SW 1271 (cell line): ENCODE measurements at places on chromosomes 1 and 21.

DNA sequence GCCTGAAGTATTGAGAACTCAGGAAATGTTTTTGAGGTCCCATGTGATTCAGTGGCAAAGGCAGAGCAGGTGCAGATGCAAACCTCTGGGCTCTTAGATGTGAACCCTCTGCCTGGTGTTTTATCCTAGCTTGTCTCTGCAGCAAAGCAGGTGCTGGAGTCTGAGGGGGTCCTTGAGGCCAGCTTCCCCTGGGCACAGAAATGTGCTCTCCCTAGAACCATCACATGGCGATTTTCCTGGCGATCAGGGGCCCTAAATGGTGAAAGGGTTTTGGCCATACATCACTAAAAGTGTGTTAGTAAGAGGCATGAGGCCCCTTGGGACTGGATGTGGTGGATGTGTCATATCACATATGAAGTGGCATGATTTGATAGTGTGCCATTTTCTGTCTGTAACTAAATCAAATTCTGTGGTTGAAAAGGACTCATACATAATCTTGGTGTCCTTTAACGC is 144.8 kb downstream of the ST6GALNAC3 start:
- DNase-seq: no peak

DNA sequence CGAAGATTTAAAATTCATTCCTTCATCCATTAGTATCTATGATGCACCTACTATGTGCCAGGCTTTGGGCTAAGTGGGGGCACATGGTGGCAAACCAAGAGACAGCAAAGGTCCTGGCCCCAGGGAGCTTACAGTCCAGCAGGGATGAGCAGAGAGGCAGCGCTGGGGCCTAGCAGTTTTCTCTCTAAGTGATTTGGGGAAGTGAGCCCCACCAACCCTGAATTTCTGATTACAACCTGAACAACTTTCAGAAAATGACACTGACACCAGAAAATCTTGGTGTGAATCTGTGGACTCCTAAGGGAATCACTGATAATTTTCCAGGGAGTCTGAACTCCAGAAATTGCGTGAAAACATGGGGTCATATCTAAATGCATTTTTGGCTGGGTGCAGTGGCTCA is 111.5 kb downstream of the CAPN8 start:
- no peak for DNase-seq

GRCh38 chr21:39313042-39313570 is 326 bp downstream of the BRWD1 start:
- no peak for DNase-seq

- DNase-seq: no peak
These were observed 827 bp downstream of the FMN2 start for GRCh38 chr1:240092301-240093119.

GRCh38 chr1:160109686-160110085 is 5.9 kb upstream of the ATP1A2 start:
- no peak for DNase-seq

DNA sequence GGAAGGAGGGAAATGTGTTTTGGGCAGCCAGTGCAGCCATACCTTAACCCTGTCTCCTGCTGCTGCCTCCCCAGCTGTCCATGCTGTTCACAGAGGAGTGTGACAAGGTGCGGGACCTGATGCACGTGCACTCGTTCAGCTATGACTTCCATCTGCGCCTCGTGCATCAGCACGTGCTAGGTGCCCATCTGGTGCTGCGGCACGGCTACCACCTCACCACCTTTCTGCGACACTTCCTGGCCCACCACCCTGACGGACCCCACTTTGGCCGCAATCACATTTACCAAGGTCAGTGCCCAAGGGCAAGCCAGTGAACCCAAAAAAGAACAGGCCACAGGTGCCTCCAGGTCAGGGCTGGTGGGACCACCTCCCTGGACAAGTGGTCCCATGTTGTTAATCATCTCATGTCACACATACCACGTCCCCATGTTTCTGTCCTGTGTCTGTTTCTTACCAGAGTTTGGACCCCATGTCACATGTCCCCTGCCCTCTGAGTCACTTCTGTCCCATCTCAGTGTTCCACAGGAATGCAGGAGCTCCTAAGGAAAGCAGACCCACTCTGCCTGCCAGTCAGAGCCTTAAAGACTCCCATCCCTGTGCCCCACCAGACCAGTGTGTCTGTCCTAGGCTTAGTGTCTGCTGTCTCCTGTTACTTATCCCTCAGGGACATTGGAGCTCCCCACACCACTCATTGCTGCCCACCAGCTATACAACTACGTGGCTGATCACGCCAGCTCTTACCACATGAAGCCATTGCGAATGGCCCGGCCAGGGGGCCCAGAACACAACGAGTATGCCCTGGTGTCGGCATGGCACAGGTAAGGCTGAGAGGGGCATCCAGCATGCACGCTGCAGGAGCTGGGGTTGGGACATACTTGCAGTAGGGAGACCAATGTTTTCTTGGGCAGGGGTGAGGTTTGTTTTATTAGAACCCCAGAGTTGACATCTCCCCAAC is 6.6 kb downstream of the HYI start:
- no peak for DNase-seq

DNA sequence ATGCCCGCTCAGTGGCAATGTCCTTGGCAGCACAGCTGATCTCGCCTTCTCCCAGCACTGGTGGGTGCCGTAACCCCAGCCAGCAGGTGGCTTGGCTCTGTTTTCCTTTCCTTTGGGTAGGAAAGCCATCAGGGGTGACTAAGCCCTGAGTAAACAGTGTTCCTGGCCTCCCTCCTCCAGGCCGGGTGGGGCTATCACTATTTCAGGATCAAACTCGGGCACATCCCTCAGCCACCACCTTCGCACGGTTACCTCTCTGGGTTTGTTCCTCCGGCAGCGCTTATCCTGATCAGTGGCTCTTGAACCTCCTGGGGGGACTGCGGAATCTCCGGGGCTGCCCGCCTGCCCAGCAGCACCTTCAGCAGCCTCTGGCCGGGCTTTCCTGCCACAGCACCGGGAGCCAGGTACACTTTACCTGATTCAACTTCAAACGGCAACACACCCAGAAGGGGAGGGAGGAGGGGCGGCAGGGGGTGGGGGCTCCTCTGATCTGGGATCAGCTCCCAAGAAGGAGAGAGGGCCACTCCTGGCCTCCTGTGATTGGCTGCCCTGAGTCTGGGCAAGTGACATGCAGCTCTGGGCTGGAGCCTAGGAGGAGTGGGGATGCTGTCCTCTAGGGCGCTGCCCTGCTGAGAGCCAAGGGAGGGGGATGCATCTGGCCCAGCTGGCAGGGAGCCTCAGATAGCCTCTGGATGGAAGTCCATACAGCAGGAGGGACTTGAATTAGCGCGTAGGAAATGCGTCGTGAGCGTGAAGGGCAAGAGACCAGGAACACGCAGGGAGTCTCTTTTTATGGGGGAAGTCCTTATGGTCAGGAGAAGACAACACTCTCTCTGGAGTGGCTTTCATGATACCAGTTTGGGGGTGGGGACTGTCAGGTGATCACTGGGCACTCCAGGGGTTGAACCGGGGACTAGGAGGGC is at the start of gene ASCL5:
ASCL5 (minus strand) TSS at position 353 of the 923 bp plus-strand sequence. CDS start 11,812 bp downstream, outside the sequence.
- no peak for DNase-seq

GRCh38 chr1:43251024-43251423 is 18.8 kb upstream of the TMEM125 start:
- DNase-seq: no peak

DNA sequence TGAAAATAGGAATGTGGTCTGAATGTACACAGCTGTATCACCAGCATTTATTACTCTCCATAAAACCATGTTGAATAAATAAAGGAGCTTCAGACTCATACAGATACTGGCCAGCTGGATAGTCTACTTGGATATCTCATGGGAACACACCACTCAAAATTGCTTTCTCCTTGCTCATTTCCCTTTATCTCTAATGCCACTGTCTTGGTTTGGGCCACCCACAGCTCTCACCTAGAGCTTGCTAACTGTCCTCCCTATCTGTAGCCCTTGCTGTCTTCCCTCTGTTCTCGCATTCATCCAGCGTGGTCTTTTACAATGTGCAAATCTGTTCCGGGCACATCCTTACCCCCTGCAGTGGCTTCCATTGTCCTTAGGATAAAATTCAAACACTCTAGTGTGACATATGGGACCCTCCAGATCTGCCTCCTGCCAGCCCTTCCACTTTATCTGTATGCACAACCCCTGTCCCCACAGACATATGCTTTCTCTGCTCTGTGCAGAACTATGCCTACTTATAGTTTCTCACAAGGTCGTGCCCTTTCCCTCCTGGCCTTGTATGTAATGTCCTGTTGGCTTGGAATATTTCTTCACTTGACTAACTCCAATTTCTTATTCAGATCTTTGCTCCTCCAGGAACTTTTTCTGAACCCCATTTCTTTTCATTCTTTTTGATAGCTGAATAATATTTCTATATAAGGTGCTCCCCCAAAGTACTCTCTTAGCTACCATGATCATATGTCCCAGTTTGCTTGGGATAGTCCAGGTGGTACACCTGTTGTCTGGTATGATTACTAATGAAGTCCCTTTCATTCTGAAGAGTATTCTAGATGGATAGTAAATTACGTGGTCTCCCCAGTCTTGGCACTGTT is 2.9 kb downstream of the FLVCR1 start:
- DNase-seq: no peak

GRCh38 chr21:44850905-44851657 is 22.4 kb downstream of the PTTG1IP start:
- DNase-seq: no peak

GRCh38 chr1:198929961-198930599 is 291.2 kb downstream of the PTPRC start:
- no peak for DNase-seq

DNA sequence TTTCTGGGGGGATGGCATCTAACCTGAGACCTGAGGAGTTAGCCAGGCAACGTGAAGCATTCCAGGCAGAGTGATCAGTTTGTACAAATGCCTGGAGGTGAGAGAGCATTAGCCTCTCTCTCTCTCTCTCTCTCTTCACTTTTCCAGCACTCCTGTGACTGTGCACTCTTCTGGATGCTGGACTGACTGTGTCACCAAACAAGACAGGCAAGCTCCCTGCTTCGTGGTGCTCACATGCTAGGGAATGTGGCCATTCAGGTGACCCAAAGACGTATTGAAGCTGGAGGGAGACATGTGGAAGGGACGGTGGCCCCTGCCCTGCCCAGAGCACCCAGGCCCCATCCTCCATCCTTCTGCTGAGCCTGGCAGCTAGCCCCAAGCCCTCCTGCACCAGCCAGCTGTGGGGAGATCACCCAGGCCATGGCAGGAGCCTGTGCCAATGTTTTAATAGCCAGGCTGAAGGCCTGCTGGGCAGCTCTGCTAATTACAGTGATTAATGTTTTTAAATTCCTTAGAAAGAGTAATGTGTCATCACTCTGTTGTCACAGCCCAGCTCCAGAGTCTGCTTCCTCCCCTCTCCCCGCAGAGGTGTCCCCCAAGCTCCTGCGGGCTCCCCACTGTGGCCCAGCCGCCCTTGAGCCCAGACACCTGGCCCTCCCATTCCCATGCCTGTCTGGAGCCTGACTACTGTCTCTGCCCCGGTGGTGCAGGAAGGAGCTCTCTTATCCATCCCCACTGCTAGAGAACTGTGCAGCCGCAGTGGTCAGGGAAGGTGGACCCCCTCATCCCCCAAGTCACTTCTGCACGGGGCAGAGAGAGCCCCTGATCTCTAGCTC is 48.9 kb downstream of the UBIAD1 start:
- no peak for DNase-seq

- no peak for DNase-seq
These were observed 56.1 kb downstream of the TOR1AIP2 start for GRCh38 chr1:179821524-179821923.

- no peak for DNase-seq
These were observed 14.0 kb upstream of the SLC19A1 start for GRCh38 chr21:45556302-45556644.

DNA sequence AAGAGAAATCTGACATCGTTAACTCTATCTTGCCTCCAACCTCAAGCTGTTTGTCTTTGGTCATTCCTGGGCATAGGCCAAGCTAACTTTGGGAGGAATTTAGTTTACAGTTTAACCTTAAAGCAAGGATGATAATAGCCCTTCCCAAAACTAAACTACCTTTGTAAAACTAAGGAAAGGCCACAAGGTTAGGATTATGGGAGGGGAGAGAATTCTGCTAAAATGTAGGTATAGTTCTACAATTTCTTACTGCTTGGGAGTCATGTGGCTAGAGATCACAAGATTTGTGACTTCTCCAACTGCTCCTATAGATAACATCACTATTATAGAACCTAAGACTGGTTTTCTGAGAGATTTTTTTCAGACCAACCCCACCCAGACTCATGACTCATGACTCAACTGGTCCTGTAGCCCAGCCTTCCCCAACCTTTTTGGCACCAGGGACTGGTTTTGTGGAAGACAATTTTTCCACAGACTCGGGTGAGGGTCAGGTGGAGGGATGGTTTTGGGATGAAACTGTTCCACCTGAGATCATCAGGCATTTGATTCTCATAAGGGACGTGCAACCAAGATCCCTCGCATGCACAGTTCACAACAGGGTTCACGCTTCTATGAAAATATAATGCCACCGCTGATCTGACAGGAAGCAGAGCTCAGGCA is 70.7 kb upstream of the MUTYH start:
- DNase-seq: no peak

DNA sequence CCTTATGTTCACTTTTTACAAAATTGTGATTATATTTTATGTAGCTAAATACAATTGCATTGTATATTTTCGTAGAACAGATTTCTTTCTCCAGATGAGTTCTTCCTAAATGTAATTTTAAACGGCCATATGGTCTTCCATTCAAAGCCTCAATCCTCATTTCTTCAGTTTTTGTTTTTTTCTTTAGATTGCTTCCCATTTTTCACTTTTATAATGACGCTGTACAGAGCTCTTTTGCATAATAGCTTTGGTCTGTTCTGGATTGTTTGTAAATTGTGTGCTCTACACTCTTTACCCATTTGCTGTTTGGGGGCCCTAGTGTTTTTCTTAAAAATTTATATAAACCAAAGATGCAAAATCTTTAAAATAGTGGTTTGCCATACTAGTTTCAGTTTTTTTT is 27.8 kb downstream of the AVPR1B start:
- DNase-seq: no peak

DNA sequence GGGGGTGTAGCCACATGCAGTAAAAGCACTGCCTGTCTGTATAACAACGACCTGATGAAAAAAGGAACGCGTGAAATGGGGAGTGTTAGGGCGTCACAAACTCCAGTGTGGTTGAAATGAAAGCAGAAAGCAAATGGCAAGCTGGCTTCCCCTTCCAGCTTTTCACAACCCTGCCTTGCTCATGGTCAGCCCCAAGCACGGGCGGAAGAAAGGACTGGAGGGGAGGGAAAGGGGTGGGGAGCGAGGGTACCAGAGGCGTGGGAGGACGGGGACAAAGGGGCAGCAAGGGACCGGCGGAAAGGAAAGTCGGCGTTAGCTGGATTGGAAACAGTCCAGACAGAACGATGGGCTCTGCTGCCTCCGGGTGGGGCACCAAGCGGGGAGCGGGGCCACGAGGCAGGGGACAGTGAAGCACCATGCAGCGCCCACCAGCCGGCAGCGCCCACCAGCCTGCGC is 9.6 kb downstream of the VPS26C start:
- DNase-seq: peak; percentile 29

GRCh38 chr1:96559707-96560596 is 161.6 kb upstream of the PTBP2 start:
- no peak for DNase-seq

DNA sequence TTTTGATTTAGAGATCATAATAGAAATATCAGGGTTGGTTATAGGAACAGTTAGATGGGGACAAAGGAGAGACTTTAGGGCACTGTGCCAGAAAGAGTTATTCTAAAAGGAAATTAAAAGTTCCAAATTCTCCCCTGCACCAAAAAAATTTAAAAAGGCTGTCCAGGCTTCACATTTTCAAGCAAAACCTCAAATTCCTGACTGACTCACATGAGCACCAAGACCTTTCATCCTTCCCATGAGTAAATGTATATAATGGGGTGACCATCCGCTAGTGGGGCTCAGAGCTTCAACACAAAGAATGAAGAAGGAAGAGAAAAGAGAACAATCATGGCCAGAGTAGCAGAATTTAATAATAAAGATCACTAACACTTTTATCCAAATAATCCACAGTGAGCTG is 131.6 kb upstream of the MROH9 start:
- DNase-seq: no peak

- no peak for DNase-seq
These were observed 129.0 kb downstream of the APP start for GRCh38 chr21:26041431-26042180.
